T-cell (primary cell): ENCODE measurements at places on chromosomes 11 and 22.

- no peak for DNase-seq
Measured at GRCh38 chr11:104130161-104130560, 33.8 kb downstream of the PDGFD start.

DNA sequence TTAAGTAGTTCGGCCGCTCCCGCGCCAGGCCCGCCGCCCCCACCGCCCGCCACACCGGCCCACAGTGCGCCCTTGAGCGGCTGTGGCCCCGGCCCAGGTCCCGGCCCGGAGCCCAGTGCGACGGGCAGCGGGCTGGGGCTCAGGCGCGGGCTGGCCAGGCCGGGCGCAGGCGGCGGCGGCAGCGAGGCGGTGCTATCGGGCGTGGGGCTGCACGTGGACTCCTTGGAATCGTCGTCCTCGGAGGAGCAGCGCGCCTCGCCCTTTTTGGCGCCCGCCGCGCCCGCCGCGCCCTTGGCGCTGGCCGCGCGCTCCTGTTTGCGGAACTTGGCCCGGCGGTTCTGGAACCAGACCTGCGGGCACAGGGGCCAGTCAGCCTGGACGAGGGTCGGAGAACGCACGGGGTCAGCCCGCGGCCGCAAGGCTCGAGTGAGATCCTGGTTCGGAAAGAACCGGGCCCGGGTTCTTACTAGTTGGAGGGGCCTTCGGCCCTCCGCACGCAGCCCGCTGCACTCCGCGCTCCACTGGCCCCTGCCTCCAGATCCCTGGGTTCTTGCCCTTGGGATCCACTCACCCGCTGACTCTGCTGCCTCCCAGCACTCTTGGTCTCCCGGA is 4.0 kb downstream of the PHOX2A start:
- DNase-seq, result no peak

- DNase-seq, result no peak
Measured at GRCh38 chr11:111098091-111098490, 147.4 kb upstream of the POU2AF2 start.

DNA sequence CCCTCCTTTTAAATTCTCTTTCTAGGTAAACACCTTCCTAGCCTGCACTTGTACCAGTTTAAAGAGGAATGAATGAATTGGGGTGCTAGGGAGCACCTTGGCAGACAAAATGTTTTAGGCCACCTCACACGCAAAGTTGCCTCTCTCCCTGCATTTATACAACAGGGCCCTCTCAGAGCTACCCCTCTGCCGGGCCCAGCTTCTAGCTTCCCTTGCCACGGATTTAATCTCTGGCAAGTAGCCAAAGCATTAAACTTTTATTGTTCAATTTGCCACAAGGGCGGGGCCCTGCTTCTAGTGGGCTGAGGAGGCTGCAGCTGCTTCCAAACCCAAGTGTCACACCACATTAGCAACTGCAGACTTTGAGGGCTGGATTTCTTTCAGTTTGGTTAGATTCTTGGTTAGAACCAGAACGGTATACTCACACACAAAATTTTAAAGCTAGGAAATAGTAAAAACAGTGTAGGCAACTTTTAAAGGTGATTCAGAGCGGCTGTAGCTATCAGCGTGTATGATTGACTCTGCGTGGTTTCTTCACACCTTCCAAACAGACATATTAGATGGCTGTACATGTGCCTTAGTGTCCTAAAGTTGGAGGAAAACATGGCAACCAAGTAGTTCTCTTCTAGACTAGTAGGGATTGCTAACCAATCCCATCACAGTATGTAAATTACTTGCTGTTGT is 6.5 kb downstream of the KREMEN1 start:
- no peak for DNase-seq

DNA sequence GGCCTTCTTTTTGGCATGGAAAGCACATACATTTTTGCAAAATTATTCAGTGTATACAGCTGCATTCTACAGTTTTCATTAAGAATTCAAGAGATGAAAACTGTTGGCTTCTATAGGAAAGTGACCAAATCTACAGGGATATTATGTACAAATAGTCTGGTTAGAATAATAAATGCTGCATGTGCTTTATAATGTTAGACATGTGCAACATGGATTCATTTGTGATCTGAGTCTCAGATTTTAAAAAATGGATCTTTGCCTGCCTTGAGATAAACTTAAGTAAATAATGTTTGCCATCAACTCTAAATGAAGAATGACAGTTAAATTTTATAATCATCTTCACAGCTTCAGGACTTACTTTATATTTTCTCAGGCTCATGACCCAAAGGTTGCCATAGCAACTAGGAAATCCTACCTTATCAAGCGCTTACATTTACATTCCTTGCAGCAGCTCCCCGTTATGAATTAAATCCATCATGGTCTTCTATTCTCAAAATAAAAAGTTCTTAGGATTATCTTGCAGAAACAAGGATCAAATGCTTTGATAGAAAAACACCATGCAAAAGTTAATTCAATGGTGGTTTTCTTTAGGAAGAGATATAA is 200.2 kb downstream of the CADM1 start:
- DNase-seq, result no peak
